ENCODE measurements at places on chromosomes 4 and X.

- no peak for DNase-seq
These were observed 29.4 kb downstream of the SASH3 start for GRCh38 chrX:129808829-129809796.

GRCh38 chrX:111355523-111356115, 56.4 kb downstream of the DCX start:
- DNase-seq: no peak

- no peak for DNase-seq
These were observed 40.5 kb upstream of the SLC2A9 start for GRCh38 chr4:10061650-10062415.

DNA sequence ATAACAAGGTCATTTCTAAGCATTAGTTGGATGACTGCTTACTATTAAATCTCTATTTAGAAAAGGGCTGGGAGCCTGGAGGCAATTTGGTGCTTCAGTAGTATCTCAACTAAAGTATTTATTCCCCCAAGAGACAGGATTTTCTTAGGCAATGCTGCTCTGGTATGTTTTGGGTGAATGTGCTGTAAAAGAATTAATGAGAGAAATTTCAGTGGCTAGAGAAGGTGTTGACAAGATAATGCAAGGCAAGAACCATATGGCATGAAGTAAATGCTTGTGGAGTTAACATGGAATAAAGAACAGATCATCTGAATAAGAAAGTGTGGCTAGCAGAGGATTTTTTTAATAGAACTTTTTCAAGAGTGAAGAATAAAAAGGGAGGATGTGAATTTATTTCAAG, 3.9 kb downstream of the CYP2U1 start:
- no peak for DNase-seq

DNA sequence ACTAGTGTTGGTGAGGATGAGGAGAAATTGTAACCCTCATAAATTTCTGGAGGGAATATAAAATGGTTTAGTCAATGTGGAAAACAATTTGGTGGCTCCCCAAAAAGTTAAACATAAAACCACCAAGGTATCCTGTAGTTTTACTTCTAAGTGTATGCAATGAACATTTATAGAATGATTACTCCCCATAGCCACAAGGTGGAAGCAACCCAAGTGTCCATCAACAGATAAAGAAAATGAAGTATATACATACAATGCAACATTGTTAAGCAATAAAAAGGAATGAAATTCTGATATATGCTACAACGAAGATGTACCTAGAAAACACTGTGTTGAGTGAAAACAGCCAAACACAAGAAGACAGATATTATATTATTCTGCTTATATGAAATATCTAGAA, 569.1 kb upstream of the GRID2 start:
- no peak for DNase-seq

DNA sequence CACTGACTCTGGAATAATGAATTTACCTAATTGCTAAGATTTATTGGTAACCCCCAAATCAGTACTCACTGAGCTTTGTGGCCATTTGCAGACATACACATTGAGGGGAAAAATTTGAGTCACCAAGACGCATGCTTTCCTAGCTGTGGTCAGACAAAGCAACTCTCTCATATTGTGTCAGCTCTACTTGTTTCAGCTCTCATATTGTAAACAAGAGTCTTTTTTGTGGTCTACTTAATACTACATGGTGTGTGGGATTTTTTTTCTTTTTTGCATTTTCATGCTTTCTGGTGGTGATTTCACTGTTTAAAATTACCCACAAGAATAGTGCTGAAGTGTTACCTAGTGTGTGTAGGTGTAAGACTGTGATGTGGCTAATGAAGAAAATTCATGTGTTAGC, 428.2 kb upstream of the GALNT7 start:
- no peak for DNase-seq

DNA sequence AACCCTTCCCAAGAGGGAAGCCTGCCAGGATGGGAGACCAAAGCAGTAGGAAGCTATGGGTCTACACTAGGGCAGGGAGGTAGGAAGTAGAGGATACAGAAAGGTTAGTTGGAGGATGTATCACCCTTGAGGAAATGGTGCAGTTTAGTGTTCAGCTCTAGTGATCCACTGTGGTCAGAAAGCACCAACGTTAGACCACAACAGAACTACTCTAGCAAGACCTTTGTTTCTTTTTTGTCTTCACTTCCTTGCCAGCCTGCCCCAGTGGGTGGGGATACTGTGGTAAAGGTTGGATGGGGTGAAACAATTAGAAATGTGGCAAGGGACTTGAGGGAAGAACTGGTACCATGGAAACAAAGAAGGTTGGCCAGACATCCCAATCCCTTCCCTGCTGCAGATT, 83.3 kb downstream of the DDIT4L start:
- no peak for DNase-seq

DNA sequence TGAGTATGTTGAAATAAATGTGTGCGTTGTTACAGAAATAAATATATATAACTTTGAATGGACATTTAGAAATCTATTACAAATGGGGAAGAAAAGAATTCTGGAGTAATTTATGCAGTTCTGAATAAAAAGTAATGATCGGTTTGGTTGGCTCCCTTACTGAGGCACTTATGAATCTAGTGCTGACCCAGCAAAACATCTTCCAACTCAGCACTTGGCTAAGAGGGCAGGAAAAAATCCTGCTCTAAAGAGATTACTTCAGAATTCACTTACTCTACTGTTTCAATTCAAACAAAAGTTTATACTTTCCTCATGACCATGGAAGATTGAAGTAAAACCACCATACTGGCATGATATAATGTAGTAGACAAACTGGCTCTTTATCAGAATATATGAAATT, 123.9 kb upstream of the RXFP1 start:
- no peak for DNase-seq

DNA sequence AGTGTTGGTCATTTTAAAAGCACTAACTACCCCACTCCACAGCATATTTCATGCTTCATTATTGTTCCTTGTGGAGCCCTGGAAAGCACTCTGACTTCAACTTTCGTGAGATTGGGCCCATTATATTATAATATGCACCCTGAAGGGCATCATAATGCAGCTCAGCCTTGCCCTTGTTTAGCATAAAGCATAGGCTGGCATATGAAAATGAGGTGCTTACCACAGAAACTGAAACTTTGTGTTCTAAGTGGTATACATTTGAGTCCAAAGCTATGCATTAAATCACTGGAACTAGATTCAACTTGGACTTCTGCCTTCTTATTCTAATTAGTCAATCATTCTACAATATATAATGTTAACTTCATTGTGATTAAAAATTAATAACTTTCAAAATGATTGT, 1027.9 kb downstream of the STIM2 start:
- DNase-seq: no peak

DNA sequence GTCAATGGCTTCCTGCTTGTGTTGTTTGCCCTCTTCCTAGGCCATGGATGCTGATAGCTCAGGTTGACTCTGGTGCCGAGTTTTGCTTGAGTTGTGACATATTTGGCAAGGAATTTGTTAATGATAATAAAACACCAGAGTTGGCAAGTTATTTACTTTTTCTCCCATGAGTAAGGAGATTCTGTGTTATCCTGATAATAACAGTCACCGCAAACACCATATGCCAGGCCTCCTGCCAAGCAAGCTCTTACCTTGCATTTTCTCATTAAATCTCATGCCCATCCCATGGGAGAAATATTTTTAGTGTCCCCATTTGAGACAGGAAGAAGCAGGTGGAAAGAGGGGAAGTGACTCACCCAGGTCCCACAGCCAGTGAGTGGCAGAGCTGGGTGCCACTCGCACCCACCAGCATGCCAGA, 67.4 kb upstream of the CLCN4 start:
- no peak for DNase-seq
